ENCODE measurements at places on chromosomes 7 and 10. TPM values are rescaled to one million over a fixed set of nuclear protein-coding genes. Genes with fewer than 3 reads are reported as not detected.

Gene ITPRID1
- total RNA-seq: not detected

Gene PAX4
- not detected for total RNA-seq

Gene STAG3
- total RNA-seq: not detected

Gene ATOH7
- not detected for total RNA-seq

Gene TMEM176B
- total RNA-seq: 59.3 TPM

DNA sequence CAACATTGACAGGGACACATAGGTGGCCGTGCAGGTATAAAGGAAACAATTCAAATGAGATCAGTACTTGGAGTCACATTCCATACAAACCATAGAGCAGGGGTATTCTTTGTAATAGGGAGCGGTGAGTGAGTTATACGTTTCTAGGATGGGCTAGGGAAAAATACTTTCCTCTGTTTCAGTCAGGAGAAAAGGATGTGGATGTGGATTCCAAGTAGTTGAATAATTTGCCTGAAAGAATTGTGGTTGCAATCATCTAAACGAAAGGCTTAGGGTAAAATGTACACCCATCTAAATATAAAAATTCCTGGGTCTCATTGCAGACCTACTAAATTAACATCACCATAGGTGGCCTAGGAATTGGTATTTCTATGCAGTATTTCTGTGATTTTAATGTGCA is 270.7 kb upstream of the IGFBP3 start:
- no peak for ATAC-seq

DNA sequence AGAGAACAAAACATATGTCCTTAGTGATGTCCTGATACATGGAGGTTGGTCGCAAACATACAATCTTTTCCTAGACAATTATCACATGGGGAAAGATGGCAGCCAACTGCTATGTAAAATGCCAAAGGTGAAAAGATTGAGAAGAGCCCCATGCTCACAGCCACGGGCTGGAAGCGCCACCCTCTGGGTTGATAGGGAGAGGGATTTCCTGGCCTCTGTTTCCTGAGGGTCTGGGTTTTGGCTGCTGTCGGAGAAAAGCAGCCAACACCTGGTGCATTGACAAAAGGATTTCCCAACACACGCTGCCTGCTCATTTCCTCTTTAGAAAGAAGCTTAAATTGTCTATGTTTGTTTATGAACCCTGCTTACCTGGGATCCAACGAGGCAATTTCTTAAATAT is 43.8 kb downstream of the ITIH5 start:
- no peak for ATAC-seq

DNA sequence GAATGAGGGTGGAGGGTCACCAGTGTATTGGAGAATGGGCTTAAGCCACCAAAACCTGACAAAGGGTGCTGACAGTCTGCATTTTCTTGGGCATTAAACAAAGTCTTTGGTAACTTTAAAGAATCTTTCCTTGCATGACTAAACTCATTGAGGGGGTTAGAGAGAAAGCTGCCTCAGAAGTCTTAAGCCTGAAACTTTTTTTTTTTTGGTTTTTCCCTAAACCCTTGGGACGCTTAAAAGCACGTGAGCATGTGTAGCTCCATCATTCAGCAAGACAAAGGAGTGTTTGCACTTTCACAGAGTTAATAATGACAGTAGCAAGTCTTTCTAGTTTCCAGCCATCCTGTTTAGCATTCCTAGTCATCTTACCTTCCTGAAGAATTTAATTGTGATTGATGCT is 110.7 kb downstream of the LRMDA start:
- ATAC-seq: no peak

GRCh38 chr7:98520356-98520951 is 96.6 kb upstream of the NPTX2 start:
- no peak for ATAC-seq

GRCh38 chr7:71842381-71842780 is 569.8 kb downstream of the CALN1 start:
- no peak for ATAC-seq

DNA sequence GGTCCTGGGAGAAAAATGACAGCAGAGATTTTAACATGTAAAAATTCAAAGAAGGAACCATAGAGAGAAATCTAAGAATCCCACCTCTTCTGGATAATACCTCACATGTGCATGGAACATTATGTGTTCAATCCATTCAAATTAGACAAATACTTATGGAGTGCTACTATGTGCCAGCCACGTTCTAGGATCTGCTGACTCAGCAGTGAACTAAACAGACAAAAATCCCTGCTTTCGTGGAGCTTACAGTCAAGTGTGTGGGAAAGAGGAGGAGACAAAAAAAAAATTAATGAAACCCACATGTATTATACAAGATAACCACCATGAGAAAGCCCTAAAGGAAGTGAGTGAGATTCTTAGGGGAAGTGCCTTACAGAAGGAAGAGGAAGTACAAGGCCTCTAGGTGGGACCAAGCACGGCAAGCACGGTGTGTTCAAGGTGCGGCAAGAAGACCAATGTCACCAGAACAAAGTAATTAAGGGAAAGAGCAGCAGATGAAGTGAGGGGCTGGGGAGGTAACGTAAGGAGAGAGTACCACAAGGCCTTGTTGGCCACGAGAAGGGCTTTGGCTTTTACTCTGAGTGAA is 71.0 kb downstream of the SLC25A13 start:
- no peak for ATAC-seq

GRCh38 chr7:104814126-104814525 is 199.9 kb upstream of the KMT2E start:
- ATAC-seq: no peak

DNA sequence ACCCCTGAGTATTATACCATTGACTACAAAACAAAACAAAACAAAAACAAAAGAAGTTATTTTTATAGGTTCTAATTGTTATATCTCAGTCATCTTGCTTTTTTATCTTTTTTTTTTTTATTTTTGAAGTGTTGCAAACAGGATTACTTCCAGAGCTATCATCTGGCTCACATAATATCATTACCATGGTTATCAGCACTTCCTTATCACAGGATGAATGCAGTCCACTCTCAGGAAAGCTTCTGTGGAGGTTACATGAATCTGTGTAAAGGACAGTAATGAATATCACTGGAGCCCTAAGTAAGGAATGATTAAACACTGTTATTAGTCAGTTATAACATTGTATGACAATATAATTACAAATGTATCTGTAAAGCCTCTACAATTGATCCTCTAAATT is 451.5 kb downstream of the PLXDC2 start:
- no peak for ATAC-seq

DNA sequence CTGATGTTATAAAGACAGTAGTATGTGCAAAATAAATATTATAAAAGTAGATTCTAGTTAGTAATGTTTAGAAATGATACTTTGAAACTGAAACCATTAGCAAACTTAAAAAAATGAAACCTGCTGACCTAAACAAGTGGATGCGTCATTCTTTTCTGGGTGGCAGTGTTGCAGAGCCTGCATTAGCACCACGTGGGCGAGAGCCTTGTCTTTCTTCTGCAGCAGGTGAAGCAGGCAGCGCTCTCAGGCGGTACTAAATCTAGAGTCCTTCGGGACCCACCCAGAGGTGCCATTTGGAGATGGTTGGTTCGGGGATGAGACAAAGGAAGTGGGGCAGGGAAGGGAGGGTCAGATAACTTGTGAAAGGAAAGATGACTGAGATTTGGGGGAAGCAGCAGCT is 759.1 kb upstream of the IGFBP3 start:
- no peak for ATAC-seq

Measured in gastroesophageal sphincter (tissue), 4 donors.